ENCODE measurements at places on chromosomes 5 and 9. TPM values are rescaled to one million over a fixed set of nuclear protein-coding genes. Genes with fewer than 3 reads are reported as not detected.

The RNF183 gene
- total RNA-seq = 0.09 TPM

The ADGRD2 gene
- not detected for total RNA-seq

The PCDHAC2 gene
- 3.5 TPM for total RNA-seq

The PITX1 gene
- 22.3 TPM for total RNA-seq

The SCAI gene
- total RNA-seq = 1.6 TPM

The SPATA6L gene
- 2.4 TPM for total RNA-seq

The FAM114A2 gene
- 9.3 TPM for total RNA-seq

The AMBP gene
- total RNA-seq = 7.7 TPM

The FAM81B gene
- total RNA-seq = not detected

The DND1 gene
- 0.73 TPM for total RNA-seq
